Stimulated activated CD8-positive, alpha-beta memory T cell treated with anti-CD3 and anti-CD28 coated beads, Interleukin-7, amount 100 ng/mL, for 24 hours (primary cell): ENCODE measurements at places on chromosomes 11 and 22.

DNA sequence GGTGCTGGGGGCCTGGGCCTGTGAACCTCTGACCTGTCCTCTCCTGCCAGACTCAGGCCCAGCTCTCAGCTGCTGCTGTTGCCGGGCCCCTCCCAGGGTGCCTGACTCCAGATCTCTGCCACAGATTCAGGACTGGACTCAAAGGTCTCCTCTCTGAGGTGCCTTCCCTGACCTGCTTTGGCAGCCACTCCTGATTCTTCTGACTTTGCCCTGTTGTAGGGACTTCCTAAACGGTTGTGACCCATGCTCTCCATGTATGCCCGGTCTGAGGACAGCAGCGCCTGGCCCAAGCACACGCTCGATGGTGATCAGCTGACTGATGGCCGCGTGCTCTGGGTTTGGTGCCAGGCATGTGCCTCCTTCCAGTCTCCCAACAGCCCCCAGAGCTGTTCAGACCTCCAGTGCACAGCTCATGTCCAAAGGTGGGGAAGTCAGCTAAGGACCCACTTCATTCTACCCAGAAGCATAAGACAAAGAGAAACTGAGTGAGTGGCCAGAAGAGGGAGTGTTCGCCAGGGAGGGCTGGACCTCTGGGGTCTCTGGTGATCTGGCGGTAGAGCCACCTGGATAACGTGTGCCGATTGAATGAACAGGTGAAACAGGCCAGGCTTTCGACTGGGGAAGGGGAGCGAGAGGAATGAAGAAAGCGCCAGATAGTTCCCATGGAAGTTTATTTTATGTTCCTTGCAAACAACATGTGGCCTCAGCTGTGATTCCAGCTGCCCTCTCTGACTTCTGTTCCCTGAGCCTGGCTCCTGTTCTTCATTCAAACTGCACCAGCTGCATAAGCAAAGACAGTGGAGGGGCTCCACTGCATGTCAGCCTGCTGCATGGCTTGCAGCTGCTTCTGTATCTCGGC is 8.1 kb upstream of the TOP3B start:
- no peak for DNase-seq

DNA sequence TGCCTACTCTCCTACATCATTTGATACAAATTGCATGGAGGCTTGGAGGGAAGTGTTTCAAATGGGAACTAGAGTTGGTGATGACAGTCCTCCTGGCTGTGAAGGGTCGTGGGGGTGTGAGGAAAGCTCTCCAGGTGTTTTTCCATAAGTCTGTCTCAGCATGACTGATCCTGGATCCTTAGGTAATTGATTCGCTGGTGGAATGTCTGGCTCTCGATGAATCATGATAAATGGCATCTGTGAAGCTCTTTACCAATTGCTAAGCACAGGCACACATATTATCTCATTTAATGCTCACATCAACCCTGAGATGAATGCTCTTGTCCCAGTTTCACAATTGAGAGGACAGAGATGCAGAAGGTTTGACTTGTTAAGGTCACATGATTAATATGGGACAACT is 107.5 kb downstream of the PKNOX2 start:
- no peak for DNase-seq

DNA sequence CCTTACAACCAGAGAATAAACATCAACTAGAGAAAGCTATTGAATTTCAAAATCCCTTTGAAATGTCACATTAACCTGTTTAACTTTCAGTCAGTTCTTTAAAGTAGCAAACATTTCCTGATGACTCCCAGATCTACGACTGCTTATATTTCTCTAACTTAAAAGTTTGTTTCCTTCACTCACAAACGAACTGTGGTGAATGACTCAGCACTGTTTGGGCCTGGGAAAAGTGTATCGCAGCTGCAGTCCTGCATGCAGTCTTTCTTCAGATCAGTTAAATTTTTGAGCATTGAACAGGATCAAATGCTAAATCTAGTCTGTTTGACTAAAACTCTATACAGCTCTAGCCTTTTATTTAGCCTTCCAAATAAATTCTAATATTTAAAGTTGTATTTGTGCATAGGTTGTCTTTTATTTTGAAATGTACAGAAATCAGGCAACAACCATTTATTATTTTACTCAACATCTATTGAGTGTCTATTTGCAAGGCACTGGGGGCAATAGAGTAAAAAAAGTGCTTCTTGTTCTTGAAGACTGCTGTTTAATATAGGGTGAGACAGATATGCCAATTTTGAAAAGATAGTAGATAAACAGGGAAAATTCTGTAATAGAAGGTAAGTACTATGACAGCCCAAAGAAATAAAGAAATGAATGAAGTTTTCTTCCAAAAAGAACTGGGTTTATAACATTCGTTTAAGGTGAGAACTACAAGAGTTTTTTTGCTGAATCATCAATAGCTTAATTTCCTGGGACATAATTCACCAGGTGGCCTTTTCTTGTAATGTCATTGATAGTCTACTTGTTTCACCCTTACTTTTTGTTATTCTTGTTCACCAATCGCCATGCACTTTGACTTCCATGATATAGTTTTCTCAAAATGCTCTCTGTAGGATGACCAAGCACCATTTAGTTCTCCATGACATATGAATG is 235.4 kb downstream of the METTL15 start:
- DNase-seq: no peak

GRCh38 chr11:61343792-61344745 is 11.0 kb downstream of the TKFC start:
- DNase-seq: no peak

DNA sequence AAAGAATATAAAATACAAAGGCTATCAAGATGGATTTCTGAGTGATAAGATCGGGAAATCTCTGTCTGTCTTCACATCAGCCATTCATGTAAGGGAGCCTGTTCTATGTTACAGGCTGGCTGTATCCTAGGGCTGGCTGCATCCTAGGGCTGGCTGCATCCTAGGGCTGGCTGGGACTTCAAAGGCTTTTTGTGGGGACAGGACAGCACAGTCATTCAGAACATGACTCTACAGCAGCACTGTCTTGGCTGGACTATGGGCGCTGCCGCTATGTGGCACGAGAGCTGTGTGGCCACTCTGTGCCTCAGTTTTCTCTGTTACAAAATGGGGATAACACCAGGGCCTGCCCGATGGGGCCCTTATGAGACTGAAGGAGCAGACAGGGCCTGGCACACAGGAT is 10.2 kb downstream of the ADAMTS8 start:
- no peak for DNase-seq

DNA sequence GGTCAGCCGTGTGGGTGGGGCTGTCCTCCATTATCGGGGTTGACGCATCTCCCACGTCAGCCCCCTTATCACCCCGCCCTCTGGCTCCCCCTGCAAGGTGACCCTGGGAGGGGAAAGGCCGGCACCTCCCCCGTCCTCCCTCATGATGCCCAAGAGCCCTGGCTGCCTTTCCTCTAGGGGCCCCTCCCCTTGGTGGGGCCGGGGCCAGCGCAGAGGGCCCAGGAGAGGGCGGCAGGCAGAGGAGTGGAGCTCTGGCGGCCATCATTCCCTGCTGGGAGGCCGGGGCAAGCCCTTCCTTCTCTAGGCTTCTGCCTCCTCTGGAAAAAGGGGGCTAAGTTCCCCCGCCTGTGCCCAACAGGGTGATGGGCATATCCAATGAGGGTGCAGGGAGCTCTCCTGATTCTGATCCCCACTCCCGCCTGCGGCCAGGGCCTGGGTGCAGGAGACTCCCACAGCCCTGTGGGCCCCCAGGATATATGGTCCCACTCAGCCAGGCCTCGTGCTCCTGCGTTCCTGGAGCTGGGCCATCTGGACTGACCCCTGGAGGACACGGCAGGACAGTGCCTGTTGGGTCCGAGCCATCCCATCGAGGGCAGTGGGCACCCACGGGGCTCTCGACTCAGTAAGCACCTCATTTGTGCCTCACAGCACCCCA is 12.3 kb downstream of the MYRF start:
- DNase-seq: no peak

DNA sequence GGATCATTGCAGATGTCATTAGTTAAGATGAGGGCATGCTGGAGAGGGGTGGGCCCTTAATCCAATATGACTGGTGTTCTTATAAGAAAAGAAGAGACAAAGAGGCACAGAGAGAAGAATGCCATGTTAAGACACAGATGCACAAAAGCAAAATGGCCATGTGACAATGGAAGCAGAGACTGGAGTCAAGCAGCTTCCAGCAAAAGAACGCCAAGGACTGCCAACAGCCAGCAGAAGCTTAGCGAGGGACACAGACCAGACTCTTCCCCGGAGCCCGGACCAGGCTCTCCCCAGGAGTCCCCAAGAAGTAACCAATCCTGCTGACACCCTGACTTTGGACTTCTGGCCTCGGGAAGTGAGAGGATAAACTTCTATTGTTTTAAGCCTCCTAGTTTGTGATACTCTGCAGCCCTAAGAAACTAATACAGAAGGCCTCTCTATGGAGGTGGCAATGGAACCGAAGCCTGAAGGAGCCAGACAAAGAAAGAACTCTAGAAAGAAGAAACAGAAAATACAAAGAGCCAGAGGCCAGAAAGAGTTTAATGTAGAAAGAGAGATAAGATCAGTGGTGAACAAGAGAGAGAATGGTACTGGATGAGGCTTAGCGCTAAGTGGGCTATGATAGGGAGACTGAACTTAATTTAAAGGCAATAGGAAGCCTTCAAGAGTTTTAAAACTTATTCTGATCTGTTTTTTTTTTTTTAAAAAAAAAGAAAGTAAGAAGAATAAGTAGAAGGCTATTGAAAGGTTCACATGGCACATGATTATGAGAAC is 27.7 kb downstream of the PRCP start:
- no peak for DNase-seq

GRCh38 chr11:97460091-97460490 is 1070.3 kb downstream of the JRKL start:
- no peak for DNase-seq

DNA sequence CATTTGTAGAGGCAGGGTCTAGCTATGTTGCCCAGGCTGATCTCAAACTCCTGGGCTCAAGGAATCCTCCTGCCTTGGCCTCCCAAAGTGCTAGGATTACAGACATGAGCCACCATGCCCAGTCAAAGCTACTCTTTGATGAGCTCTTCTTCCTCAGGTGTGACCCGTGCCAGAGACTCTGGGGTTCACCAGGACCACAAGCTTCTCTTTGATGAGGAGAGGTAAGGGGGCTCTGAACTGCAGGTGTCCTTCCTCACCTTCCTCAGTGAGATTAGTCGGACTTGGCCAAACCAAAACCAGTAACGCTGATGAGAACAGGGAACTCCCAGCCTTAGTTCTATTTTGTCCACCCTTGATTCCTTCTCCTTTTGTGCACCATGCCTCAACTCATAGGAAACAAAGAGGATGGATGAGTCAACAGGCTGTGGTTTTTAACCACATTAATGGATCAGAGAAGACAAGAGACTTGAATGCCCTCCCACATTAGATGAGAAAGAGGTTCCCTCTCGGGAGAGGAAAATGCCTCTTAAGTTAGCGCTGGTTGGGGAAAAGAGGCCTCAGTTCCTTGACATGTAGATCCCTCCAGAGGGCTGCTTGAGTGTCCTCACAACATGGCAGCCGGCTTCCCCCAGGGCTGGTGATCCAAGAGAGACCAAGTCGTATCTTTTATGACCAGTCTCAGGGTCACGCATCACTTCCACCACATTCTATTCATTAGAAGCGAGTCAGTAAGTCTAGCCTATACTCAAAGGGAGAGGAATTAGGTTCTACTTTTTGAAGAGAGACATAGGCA is 25.7 kb upstream of the CTR9 start:
- DNase-seq: no peak

DNA sequence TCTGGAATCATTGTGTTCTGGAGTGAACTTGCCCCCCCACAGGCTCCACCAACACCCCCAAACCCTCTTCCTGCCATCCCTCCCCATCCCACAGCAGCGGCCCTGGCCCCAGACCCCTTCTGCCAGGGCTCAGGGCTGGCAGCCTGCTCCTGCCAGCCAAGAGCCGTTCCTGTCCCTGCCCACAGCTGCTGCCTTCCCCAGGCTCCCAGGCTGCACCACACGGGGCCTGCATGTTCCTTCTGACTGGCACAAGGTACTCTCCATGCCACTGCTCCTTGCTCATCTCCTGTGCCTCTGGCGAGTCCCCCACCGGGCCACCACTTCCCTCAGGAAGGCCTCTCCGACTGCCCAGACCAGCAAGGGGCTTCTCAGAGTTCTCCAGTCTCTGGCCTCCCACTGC is 4.9 kb downstream of the GP1BB start:
- no peak for DNase-seq

- no peak for DNase-seq
These were observed 45.8 kb upstream of the MMP7 start for GRCh38 chr11:102576350-102576749.

GRCh38 chr11:134537941-134538340 is 125.9 kb upstream of the B3GAT1 start:
- DNase-seq: no peak

GRCh38 chr11:102955624-102956023 is at the start of gene MMP13:
TSS of gene MMP13 (minus strand) at chr11:102955732. CDS start at chr11:102955705, 27 bp downstream.
- DNase-seq: no peak

DNA sequence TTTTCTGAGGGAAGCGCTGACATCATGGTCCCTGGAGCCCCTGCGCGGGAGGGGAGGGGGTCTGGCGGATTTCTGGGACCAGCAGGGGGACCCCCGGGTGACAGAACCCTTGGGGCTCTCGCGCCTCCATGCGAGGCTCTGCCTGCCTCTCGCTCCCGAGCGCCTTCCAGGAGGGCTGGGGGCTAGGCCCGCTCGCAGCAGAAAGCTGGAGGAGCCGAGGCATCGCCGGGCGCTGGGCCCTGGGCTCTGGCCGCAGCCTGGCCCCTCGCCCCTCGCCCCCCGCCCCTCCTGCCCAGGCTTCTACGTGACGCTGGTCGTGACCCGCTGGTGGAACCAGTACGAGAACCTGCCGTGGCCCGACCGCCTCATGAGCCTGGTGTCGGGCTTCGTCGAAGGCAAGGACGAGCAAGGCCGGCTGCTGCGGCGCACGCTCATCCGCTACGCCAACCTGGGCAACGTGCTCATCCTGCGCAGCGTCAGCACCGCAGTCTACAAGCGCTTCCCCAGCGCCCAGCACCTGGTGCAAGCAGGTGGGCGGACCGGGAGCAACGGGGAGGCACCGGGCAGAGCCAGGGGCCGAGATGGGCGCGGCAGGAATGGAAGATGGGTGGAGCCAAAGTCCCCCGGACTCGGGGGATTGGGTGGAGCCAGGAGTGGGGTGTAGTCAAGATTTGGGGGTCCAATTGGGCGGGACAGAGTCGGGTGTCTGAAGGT is 5.4 kb downstream of the BEST1 start:
- DNase-seq: no peak

DNA sequence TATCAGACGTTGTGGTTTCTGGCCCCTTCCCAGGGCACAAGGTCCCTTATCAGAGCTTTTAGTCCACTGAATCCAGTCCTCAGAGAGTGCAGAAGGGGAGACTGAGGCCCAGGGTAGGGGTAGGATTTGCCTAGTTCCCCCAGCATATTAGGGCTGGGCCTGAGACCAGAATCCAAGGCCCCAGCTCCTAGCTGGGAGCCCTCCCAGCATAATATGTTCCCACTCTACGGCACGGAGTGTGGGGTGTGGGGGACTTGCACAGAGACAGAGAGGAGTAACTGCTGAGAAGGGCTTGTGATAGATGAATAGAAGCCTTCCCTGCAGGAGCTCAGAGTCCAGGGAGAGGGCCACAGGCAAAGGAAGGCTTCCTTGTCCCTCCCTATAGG is 43.8 kb downstream of the NEU3 start:
- no peak for DNase-seq

DNA sequence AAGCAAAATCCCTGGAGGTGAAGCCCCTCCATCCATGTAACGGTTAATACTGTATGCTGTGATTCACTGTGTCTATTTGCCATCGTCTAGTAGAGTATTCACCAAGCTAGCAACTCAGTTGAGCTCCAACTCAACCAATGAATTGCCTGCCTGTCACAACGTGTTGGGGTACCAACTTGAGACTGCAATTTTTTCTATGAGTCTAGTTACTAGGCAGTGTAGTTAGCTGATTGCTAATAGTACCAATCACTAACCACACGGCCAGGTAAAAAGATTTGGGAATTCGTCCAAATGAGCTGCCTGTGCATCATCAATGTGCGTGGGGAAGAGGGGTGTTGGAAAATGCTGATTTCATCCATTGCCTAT is 1.0 kb upstream of the BTG4 start:
- DNase-seq: no peak
